ENCODE measurements at places on chromosomes 3 and 15. TPM values are rescaled to one million over a fixed set of nuclear protein-coding genes. Genes with fewer than 3 reads are reported as not detected.

DUOXA2 gene
- polyA plus RNA-seq = 0.98 TPM

LYZL4 gene
- polyA plus RNA-seq = 0.14 TPM

GALNT15 gene
- 6.8 TPM for polyA plus RNA-seq

NANOGP8 gene
- polyA plus RNA-seq = not detected

GCSAM gene
- 0.14 TPM for polyA plus RNA-seq

OR5H15 gene
- polyA plus RNA-seq = not detected

CORO2B gene
- polyA plus RNA-seq = 2.8 TPM

INSYN1 gene
- 0.86 TPM for polyA plus RNA-seq

NMB gene
- 6.4 TPM for polyA plus RNA-seq

NRROS gene
- 16.3 TPM for polyA plus RNA-seq

SIDT1 gene
- 1.0 TPM for polyA plus RNA-seq

AGBL1 gene
- 0.08 TPM for polyA plus RNA-seq

CCDC54 gene
- not detected for polyA plus RNA-seq

CCR9 gene
- polyA plus RNA-seq = 0.09 TPM

ZIC4 gene
- not detected for polyA plus RNA-seq

C15orf61 gene
- 2.1 TPM for polyA plus RNA-seq
